Caco-2 (cell line): ENCODE measurements at places on chromosomes 2 and 18.
A peak's percentile ranks its signal among the peaks of the same experiment; 100 is the strongest.

DNA sequence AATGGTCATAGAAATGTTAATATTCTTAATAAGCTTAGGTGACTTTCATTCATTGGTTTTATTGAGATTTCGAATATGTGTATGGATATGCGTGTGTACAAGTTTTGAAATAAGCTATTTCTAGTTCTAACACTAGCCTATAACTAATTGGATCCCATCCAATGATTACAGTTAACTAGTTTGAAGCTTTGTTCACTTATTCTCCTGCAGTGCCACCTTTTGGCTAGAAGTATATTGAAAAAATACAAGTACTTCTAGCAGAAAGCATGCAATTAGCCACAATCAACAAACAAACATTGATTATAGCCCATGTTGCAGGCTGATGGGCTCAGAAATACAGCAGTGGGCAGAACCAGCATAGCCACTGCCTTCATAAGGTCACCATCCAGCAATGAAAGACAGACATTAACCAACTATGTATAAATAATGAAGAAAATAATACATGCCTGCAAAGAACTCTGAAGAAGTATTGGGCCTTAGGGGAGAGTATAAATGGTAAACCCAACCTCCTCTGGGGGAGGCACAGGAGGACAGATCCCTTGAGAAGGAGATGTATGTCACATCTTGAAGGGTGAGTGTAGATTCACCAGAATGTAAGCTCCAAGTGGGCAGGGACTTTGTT lies 5.1 kb upstream of the PIEZO2 start:
- DNase-seq = peak; percentile 51

DNA sequence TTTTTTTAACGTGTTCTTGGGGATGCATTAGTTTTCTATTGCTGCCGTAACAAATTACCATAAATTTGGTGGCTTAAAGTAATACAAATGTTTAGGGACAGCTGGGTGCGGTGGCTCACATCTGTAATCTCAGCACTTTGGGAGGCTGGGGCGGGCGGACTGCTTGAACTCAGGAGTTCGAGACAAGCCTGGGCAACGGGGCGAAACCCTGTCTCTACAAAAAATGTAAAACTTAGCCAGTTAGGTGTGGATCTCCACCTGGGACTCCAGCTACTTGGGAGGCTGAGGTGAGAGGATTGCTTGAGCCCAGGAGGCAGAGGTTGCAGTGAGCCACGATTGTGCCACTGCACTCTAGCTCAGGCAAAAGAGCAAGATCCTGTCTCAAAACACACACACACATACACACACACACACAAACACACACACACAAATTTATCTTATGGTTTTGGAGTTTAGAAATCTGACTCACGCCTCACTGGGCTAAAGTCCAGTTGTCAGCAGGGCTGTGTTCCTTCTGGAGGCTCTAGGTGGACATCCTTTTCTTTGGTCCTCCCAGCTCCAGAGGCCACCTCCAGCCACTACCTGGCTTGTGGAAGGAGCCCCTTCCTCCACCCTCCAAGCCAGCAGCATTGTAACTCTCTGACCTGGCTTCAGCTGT lies 76.1 kb downstream of the SEPTIN10 start:
- DNase-seq = no peak

- no peak for DNase-seq
Observed at GRCh38 chr2:237193436-237193835, 107.7 kb downstream of the COPS8 start.

GRCh38 chr2:82055846-82056245 lies 1751.3 kb upstream of the LRRTM1 start:
- no peak for DNase-seq

DNA sequence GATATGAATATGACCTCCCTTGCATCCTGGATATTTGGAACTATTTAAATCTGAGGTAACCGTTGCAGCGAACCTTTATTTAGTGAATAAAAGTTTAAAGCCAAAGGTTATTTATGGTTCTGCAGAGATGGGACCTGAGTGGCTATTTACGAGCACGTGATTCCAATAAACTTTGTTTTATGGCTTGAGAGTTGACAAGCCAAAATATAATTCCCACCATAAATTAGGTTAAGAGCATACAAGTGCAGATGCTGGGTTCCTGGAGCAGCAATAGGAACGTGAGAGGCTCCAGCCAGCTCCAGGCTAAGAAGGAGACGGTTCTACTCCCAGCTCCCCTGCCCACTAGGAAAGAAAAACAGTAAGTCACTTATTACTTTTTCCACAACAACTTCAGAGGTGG lies 5.2 kb upstream of the HOXD4 start:
- no peak for DNase-seq

DNA sequence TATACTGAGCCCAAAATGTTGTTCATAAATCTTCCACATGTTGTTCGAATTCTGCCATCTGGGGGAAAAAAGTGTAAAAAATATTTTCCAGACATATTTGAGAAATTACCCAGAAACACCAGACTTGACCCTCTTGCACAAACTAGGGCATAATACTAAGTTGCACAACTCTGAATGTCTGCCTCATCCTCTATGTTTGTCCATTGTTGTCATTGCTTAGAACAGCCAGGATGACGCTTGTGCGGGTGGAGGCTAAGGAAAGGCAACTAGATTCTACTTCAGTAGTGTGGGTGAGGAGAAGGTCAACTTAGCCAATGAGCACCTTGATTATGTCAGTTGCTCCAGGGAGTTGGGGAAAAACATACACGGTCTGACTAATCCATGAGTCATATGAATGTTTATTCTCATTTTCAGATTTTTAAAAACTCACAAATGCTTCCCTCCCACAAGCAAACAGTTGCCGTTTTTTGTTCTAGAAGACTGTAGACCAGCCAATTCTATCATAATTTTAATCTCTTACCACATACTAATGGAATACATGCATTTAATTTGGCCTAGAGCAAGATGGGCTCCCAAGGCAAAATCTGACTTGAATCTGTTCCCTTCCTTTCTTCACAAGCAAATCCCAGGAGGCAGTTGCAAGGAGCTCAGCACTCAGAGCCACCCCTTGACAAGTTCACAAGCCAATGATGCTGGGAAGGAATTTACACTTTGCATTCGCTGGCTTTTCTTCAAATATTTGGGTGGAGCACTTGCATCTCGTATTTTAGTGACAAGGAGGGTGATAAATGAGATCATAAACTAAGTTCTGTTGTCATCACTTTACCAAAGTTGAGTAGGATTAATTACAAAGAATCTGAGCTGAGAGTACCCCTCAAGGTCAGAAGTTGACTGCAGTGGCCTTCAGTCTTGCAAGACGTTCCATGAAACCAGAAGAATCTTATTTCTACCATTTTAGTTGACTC lies 163.2 kb upstream of the TWIST2 start:
- DNase-seq = no peak
